Putamen (tissue), 1 donor: ENCODE measurements at places on chromosomes 11 and 22.

DNA sequence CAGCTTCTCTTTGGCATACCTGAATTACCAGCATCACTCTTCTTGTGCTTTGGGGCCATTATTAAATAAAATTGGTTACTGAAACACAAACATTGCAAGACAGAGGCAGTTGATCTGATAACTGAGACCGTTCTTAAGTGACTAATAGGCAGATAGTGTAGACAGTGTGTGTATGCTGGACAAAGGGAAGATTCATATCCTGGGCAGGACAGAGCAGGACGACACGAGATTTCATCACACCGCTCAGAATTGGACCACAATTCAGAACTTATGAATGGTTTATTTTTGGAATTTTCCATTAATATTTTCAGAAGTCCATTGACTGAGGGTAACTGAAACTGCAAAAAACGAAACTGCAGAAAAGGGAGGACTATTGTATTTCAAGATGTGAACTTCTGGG lies 68.6 kb downstream of the LDLRAD3 start:
- DNase-seq, result no peak

DNA sequence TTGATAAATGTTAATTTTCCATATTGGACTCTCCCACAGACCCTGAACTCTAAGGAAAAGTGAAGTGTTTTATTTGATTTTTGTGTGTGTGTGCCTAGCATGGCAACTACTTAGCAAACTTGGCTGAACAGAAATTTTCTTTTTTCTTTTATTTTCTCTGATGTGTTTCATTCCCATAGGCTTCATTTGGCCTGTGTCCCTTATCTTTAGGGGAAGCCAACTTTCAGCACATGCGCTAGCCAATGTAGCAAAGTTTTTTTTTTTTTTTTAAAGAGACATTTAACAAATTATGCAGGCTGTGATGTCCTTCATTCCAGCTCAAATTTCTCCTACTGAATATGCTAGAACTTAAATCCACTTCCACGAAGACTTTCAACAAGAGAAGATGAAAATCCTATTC lies 14.2 kb downstream of the TCF20 start:
- no peak for DNase-seq

DNA sequence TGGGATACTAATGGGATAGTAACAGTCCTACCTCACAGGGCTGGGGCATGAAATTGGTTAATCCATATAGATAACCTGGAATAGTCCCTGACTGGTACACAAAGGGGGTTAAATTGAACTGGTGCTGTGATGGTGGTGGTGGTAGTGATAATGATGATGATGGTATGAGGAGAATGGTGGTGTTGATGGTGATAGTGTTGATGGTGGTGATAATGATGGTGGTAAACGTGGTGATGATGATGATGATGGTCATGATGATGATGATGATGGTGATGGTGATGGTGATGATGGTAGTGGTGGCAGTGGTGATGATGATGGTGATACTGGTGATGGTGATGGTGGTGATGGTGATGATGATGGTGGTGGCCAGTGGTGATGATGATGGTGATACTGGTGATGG lies 38.7 kb downstream of the SMIM38 start:
- no peak for DNase-seq

- no peak for DNase-seq
These were observed 6.7 kb downstream of the SYNGR1 start for GRCh38 chr22:39356464-39356863.

DNA sequence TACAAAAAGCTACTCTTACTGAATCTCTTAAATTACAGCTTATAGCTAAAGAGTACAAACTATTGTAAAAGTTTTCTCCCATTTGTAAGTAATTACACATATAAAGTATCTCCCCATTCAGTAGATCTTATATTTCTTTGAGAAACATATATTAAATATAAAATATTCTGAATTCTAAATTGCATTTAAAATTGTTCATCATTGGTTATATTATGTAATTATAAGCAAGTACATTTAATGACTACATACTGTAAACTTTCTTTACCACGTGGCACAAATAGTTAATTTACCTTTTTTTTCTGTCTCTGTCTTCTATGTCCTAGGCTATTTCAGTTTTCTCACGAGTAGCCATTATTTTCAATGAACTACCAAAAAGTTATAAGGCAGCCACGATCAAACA lies 101.2 kb upstream of the SERPIND1 start:
- no peak for DNase-seq

GRCh38 chr11:87194985-87195820 lies 157.5 kb downstream of the TMEM135 start:
- DNase-seq, result no peak

DNA sequence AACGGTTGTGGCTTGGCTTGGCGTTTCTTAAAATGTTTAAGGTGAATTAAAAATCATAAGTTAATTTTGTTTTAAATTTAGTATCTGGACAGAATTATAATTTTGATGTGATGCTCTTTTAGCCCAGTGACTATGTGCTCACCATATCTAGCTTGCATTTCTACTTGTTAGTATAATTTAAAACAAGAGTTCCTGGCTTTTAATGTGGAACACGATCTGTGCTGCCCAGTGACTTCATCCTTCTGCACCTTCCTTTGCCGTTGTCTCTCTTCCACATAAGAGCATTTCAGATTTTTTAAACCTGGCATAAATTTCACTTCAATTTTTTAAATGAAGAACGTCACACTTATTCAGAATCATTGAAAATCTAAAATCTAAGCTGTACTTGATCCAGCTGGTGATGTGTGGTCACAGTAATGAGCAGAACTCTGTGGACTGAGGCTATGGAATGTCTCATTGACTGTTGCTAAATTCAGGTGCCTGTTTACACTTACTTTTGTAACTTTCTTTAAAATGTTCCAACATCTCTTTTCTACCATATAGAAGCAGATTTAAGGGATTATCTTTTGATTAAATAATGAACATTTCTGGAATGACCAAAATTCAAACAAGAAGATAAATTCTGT lies 75.4 kb upstream of the ADSL start:
- no peak for DNase-seq

DNA sequence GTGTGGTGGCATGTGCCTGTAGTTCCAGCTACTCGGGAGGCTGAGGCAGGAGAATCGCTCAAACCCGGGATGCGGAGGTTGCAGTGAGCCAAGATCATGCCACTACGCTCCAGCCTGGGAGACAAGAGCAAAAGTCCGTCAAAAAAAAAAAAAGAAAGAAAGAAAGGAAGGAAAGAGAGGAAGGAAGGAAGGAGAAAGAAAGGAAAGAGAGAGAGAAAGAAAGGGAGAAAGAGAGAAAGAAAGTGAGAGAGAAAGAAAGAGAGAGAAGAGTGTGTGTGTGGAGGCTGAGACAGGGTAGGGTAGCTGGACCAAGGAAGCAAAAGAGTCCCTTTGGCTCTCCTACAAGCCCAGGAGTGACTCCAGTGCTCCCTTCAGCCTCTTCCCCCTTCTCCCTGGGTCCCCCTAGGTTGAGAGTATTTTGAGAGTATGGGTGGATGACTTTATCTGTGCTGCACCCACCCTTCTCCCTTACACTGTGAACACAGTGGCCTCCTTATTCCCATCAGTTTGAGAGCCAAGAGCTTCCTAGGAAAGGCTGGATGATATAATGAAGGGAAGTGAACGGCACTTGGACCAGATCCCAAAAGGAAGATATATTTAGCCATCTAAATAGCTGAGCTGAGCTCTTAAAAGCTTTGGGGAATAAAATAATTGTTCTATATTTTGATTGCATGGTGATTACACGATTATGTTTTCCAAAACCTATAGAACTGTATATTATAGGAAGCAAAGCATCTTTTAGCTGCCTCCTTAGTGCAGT lies 9.5 kb upstream of the DENND5A start:
- no peak for DNase-seq

GRCh38 chr11:121048464-121049233 lies 24.7 kb downstream of the TBCEL start:
- DNase-seq, result no peak
